ENCODE measurements at places on chromosomes 2 and 18.

GRCh38 chr18:80137137-80137536, 28.1 kb downstream of the ADNP2 start:
- DNase-seq: no peak

DNA sequence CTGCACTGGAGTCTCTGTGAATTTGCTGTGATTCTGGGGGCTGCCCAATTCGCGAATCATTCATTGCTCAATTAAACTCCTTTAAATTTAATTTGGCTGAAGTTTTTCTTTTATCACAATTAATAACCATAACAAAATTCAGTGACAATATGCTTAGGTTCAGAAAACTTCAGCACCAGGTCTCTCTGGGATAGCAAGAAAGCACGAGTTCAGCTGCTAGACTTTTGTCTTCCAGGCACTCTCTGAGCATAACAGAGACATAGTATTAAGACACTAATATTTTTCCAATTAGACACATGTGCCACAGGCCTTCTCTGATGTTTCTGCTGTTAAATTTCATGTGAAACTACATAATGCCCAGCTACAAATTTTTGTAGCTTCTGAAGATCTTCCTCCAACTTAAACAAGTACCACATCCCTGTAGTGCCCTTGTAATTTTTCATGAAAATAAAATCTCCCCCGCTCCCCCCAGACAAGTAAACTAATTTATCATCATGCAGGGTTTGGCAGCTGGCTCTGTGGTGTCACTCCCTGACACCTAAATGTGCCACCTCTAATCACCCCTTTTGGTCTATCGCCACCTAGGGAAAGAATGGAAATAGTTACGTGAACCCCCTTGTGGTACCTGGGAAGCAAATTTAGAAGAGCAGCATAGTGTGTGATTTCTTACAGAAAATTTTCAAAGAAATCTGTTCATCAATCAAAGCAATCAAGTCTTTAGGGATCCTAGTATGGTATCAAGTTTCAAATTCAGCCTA, 94.1 kb downstream of the CSRNP3 start:
- no peak for DNase-seq

DNA sequence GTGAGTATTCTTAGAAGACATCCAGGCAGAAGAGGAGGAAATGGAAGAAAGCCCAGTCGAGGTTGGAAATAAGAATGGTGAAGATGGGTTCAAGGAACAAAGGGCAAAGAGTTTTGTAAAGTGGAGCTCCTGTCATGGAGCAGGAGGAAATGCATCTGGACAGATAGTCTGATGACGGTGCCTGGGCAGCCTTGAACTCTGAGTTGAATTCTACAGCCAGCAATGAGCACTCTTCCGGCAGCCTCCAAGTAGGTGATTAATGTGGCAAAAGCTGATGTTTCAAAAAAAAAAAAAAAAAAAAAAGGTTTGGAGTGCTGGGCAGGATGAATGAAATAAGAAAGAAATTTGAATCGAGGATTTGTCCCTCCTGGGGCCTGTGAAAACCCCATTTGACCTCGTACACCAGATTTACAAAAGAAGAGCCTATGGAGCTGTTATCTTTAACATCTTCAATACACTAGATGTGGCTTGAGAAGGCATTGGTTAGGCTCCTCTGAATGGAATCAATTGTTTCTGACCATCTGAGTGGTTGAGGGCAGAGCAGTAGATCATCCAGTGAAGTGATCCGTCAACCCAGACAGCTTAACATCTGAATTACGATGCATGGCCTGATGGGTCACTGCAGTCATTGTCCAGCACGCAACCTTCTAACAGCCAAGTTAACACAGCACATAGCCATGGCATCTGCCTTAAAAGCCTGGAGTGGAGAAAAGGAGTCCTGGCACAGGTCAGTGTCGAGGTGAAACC, 449.7 kb downstream of the TXNL1 start:
- no peak for DNase-seq

- DNase-seq: no peak
Observed at GRCh38 chr2:141029428-141030078, 1101.3 kb downstream of the LRP1B start.

GRCh38 chr18:79463424-79463960, 67.8 kb downstream of the NFATC1 start:
- DNase-seq: no peak

DNA sequence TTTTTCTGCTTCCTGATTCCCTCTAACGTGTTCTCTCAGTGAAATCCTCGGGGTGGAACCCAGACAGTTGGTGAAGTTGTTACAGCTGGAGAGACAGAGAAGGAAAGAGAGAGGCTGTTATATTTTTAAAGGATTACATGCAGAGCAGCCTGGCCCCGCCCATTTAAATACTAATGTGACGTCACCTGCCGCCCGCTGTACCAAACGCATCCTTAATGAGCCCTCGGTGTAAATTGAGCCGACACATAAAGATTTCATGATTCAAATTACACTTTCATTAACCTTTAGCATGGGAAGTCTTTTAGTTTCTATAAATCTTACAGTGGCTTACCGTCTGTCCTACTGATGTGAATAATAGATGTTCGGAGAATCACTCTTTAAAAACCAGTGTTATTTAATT, 164.0 kb upstream of the SIX3 start:
- no peak for DNase-seq

- DNase-seq: no peak
Observed at GRCh38 chr18:3397031-3397750, 52.8 kb upstream of the TGIF1 start.

- DNase-seq: no peak
Observed at GRCh38 chr18:2901423-2901985, 54.7 kb downstream of the EMILIN2 start.

GRCh38 chr2:222774941-222775340, 85.9 kb upstream of the ACSL3 start:
- DNase-seq: no peak

DNA sequence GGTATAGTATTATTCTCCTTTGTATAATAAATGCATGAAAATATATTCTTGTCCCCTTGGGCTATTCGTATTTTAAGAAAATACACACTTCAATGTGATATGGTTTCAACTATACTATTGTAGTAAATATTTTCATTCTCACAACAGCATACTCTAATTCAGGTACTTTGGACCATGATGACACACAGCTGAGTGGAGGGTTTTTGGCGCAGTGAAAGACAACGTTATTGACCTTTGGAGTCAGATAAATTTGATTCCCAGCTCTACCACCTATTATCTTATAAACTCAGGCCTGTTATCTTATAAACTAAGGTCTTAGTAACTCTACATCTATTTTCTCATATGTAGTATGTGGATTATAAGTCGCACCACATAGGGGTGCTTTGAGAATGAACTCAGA, 895.9 kb upstream of the DDX18 start:
- no peak for DNase-seq

DNA sequence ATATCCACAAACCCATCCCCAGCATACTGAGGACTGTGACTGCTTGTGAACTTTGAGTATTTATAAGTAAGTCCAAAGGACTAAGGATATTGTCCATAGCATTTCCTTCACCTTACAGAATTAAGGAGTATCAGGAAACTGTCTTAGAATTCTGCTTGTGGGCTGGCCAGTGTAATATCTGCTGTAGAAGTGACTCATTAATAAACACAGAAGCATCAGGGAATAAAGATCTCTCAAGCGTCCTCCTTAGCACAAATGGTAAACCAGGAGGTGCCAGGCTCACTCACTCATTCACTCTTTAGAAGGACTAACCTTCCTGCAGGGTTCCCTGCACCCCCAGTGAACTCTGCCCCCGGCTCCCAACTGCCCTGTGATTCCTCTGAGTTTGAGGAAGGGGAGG, 31.0 kb downstream of the CCDC68 start:
- no peak for DNase-seq

DNA sequence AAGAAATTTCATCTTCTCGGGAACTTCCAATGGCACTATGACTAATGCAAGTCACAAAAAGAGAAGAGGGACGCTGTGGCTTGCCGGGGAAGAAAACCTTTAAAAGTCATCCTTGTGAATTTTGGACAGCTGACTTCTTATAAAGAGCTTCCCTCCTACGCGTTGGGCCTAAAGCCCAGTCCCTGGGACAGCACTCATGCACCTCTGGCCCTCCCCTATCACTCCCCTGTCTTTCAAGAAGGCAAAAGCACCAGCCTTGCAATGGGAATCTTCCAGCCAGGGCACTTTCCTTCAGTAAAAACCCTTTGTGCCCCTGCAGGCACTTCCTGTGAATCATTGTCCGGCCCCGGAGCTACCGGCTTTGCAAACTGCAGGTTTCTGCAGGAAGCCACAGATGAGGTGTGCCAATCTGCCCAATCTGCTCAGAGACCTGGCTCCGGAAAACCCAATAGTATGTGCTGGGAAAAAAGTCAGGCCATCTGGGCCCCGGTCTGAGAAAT, 7.1 kb downstream of the MREG start:
- no peak for DNase-seq

GRCh38 chr18:67705748-67706147, 189.2 kb upstream of the DSEL start:
- no peak for DNase-seq

DNA sequence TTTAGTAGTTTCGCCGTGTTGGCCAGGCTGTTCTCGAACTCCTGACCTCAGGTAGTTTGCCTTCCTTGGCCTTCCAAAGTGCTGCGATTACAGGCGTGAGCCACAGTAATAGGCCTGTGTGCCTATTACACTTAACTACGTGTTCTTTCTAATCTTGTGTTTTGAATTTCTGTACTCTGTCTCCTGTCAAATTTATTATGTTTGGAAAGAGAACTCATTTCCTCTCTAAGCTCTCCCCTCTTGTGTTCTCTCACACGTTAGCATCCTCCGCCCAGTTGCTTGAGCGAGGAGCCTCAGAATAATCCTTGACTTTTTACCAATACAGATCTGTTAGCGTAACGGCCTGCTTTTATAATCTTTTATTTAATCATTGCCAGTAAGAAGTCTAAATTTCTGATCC, 3.7 kb downstream of the ATG16L1 start:
- DNase-seq: no peak

DNA sequence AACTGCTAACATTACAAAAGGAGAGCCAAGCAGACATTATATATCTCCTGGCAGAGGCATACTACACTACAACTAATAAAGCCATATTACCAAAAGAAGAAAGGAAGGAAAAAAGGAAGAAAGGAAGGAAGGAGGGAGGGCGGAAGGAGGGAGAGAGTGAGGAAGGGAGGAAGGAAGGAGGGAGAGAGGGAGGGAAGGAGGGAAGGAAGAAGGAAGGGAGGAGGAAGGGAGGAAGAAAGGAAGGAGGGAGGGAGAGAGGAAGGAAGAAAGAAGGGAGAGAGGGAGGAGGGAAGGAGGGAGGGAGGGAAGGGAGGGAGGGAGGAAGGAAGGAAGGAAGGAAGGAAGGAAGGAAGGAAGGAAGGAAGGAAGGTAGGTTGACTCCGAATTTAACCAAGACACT, 133.4 kb downstream of the PDE11A start:
- DNase-seq: no peak

GRCh38 chr2:132037527-132038178, 124.1 kb downstream of the ANKRD30BL start:
- DNase-seq: no peak

- DNase-seq: no peak
Observed at GRCh38 chr2:193276988-193277387, 1082.3 kb upstream of the TMEFF2 start.

GRCh38 chr2:198316852-198317396, 512.5 kb downstream of the PLCL1 start:
- no peak for DNase-seq

- no peak for DNase-seq
Observed at GRCh38 chr18:11398625-11399024, 210.8 kb upstream of the SLC35G4 start.

- no peak for DNase-seq
Observed at GRCh38 chr2:44242904-44243303, 32.4 kb upstream of the SLC3A1 start.

- no peak for DNase-seq
Observed at GRCh38 chr2:229598227-229598626, 116.1 kb downstream of the DNER start.

DNA sequence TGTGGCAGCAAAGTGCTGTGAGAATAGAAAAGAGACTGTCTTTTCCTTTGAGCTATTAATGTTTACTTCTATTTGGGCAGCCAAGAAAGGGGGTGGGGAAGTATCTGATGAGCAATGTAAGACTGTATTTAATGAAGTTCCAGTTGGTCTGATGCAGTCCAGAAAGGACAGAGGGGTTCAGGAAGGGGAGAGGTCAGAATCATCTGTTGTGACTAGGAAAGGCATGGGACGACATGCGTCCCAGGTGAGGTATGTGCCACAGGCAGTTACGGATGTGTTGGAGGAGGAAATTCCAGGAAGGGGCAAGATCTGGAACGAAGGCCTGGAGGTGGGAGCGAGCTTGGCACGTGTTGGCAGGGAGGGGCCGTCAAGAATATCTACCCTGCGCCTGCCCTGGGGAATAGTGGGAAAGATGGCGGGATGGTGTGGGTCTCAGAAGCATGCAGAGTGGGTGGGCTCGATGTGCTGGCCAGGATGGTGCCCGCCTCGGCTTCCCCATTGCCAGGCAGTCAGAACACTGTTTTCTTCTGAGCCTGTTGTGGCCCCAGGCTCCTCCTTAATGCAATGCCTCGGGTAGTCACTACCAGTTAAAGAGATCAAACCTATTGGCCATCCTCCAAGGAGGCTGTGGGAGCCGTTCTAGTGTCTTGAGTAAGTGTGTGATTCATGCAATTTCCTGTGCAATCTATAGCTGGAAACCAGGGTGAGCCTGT, 57.8 kb upstream of the TXNDC2 start:
- DNase-seq: no peak

DNA sequence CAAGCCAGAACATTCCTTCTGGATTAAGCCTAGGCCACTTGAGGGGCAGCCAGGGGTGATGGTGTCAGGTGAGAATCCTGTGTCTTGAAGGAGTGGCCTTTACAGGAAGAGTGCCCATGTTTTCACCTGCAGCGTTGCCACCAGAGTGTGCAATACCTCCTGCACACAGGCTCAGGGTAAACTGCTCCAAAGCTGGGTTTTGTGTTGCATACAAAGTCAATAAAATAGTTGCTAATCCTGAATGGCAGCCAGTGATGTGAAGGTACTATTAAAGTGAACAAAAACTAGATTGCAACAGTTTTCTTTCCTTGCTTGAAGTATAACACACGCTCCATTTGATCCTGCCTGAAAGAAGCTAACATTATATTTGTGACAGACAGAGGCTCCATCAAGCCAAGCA, 64.4 kb upstream of the NRP2 start:
- DNase-seq: no peak

GRCh38 chr18:2997846-2998564, 14.9 kb downstream of the LPIN2 start:
- DNase-seq: no peak

GRCh38 chr18:26741048-26741447, 124.5 kb downstream of the AQP4 start:
- DNase-seq: no peak

DNA sequence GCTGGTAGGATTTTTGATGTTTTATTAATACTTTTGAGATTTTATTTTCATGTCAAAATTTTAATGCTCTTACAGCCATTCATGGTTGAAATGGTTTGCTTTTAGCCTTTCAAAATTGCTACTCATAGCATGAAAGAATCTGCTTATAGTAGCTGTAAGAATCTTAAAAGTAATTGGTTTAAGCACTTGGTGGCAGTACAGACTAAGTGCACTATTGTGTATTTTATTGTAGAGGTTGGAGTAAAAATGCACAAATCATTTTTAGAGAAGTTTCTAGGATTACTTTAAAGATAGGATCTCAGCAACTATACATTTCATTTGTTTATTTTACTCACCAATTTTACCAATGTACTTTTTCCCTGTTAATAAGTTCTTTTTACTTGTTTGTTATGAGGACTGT, 205.8 kb downstream of the SPAG16 start:
- no peak for DNase-seq

All from activated CD8-positive, alpha-beta memory T cell treated with anti-CD3 and anti-CD28 coated beads for 1 hour (primary cell).